ENCODE measurements at places on chromosomes 3 and 15.

- no peak for DNase-seq
Observed at GRCh38 chr3:30292192-30292893, 314.1 kb upstream of the TGFBR2 start.

GRCh38 chr3:138112362-138112761 lies 3.0 kb downstream of the DZIP1L start:
- DNase-seq: no peak

GRCh38 chr3:189222927-189223636 lies 51.3 kb downstream of the TPRG1 start:
- no peak for DNase-seq

- DNase-seq: no peak
Observed at GRCh38 chr3:154887869-154888268, 192.2 kb upstream of the MME start.

DNA sequence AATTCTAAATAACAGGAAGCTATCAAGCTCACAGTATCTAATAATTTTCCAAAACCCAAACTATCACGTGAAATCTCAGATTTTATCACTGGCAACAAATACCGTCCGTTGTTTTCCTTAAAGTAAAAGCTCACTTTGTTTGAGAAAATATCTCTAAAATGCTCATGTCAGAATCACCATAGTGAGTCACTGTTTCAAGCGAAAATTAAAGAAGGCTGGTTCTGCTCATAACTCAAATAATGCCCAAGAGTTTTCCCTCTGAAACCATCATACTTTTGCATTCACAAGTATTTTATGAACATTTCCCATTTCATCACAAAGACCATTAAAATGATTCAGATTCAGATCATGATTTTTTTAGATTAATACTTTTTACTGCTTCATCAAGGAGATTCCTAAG lies 50.6 kb downstream of the TBL1XR1 start:
- no peak for DNase-seq

DNA sequence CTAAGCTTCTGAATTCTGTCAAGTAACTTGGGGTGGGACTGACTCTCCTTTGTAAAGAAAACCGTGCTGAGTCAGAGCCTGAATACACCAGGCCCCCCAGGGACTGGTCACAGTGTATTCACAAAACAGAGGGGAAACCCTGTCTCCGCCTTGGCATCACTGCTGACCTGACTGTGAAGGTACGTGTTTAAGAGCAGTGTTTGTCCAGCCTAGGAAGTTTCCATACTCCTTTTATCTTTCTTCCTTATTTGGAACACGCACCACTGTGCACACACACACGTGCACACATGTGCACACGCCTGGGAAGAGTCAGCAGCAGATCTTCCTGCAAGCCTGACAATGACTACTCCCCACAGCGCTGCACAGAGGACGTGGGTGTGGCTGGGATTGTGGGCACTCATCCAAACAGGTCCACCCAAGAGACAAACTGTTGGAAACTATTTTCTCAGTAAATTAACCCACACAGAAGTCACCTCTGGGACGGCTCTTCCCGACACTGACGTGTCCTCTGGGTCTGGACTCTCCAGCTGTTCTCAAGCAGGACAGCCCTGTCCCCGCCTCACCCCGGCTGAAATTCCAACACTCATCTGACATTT lies 87.7 kb downstream of the ATP10A start:
- no peak for DNase-seq

- peak; percentile 4 for DNase-seq
Observed at GRCh38 chr3:107651782-107652181, 129.0 kb downstream of the BBX start.

DNA sequence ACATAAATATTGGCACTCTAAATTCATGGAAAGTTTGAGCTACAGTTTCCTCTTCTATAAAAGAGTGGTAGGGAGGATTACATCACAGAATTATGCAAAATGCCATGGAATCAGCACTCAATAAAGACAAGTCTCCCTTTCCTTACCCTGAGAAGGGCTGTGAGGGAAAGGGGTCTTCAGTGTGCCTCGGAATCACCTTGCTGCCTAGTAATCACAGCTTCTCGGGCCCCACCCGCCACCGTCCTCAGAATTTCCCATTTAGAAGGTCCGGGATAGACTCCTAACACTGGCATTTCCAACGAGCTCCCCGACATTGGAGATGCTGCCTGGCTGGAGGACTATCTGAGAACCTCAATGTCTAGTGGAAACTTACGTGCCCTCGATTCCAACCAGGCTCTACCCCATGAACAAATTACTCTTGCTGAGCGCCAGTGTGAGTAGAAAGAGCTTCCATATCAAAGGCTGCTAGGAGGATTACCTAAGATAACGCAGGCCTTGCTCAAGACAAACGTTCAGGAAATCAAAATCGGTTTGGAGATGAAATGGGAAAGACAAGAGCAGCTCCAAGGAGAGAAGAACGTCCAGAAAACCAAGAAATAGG lies 92.1 kb upstream of the CHD2 start:
- peak; percentile 85 for DNase-seq

- DNase-seq: no peak
Observed at GRCh38 chr3:158768881-158769543, 32.8 kb upstream of the MFSD1 start.

- DNase-seq: peak; percentile 68
Observed at GRCh38 chr3:132721479-132722164, 587 bp downstream of the NPHP3 start.

DNA sequence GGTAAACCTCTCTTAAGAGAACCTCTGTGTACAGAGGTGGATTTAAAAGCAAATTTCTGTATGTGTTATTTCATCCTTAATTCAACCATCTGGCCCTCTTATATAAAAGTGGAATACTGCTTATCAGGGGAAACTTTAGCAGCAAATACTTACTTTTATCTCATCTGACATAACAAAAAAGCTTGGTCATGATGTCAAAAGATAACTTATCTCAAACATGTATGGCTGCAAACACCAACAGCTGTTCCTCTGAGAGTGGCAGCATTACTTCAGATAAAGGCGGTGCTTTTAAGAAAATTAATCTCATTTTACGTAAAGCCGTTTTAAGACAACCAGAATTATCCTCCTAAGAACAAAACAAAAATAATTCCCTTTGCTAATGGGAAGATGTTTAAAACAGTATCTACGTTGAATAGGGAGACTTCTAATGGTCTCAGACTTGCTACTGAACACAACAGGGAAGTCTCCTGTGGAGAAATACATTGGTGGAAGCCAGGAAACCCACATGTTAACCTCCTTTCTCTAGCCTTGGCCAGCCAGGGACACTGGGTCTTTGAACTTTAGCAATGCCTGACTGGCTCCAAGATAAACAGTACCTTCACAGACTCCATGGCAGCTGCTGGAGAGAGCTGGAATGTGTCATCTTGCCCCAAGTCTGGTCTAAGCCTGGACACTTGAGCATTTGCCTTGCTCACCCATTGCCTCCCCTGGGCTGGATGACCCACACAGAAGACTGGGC lies 18.1 kb downstream of the ARRDC4 start:
- DNase-seq: no peak

GRCh38 chr3:150161011-150161410 lies 190.3 kb upstream of the PFN2 start:
- DNase-seq: peak; percentile 2

GRCh38 chr3:160448845-160449635 lies 546 bp downstream of the TRIM59 start:
- peak; percentile 36 for DNase-seq

DNA sequence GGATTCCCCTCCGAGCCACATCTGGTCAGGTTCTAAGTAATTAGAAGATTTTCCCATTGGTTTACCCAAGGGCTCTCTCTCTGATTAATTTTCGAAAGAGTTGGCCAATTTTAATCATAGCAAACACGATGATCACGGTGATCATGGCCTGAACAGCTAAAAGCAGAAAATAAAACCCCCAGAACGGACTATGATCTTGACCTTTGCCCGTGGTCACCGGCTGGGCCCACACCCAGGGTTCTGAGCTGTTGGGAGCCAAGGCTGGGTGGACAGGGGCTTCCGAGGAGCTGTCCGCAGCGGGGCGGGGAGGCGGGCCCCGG lies 2.6 kb downstream of the GP5 start:
- DNase-seq: no peak

GRCh38 chr3:129602309-129602708 lies 4.2 kb downstream of the PLXND1 start:
- DNase-seq: no peak

DNA sequence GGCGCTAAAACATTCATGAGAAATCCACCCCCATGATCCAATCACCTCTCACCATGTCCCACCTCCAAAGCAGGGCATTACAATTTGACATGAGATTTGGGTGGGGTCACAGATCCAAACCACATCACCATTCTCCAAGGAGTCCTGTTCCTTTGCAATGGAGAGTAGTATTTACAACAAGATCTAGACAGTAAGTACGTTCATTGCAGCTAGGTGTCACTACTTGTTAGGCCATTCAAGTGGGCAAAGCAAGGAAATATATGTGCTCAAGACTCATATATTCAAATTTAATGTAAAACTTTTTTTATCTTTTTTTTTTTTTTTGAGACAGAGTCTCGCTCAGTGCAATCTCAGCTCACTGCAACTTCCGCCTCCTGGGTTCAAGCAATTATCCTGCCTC lies 79.3 kb downstream of the AQP9 start:
- DNase-seq: no peak

DNA sequence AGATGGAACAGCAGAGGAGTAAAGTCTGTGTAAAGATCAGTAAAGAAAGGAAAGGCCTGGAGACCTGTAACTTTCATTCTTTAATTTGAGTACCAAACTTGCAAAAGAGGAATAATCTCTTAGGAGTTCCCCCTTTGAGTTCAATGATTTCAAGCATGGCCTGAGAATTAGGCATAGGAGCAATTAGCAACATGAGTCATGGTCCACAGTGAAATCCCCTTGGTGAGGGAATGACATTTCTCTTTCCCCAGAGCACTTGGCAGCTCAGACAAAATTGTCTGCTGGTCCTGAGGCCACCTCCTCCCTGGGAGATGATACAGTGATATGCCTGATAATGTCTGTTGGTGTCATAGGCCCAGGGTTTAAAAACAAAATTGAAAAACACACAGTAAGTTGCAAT lies 81.4 kb upstream of the CRBN start:
- DNase-seq: peak; percentile 74

DNA sequence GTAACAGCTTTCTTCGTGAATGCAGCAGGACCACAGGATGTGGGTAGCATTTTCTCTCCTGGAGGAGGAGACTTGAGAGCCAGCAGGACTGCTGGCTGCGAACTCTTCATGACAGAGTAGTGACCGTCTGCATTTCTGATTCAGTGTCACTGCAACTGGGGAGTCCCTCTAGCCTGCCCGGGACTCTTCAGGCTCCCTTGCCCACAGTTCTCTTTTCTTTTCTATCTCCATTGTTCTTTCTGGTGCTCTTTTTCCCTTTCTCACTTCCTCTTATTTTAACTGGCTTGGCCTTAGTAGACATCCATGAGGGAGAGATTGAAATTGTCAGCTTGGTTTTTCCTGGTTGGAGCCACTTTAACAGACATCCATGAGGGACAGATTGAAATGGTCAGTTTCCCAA lies 49.9 kb upstream of the P2RY1 start:
- no peak for DNase-seq

- no peak for DNase-seq
Observed at GRCh38 chr3:150421799-150422548, 13.9 kb downstream of the TSC22D2 start.

DNA sequence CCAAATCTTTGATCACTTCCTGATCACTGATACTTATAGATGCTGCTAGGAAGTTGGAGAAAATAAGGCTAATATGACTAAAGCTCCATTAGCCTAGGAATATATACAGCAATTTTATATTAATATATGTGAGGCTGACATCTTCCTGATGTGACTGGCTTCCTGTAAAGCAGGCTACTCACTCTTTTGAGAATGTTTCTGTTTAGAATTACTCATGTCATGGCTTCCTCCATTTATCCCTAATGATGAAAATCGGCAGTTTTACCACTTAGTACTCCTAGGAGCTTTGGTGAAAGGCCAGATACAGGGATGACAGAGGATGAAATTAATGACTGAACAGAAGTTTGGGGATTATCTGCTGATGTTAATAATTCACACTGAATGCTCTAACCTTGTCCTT lies 3.9 kb upstream of the MAP1A start:
- no peak for DNase-seq

DNA sequence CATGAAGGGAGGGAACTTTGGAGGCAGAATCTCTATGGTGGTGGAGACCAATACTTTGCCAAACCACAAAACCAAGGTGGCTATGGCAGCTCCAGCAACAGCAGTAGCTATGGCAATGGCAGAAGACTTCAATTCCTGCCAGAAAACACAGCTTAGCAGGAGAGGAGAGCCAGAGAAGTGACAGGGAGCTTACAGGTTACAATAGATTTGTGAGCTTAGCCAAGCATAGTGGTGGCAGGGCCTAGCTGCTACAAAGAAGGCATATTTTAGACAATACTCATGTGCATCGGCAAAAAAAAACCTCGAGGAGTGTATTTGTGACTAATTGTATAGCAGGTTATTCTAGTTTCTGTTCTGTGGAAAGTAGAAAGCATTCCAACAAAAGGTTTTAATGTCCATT lies 6.4 kb upstream of the CSTA start:
- no peak for DNase-seq

DNA sequence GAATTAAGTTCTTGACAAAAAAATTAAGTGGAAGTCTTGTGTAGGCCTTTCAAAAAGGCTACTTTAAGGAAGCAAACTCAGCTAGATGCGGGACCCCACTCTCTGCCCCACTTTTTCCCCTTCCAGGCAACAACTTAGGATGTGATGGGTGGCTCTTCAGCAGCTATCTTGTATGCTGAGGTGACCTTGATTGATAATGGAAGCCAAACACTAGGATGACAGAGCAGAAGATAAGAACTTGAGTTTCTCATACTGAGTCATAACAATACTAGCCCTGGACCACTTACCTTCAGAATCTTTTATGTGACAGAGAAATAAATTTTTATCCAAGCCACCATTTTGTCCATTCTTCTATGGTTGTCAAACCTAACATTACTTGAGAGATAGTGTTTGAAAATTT lies 16.1 kb downstream of the PDCD10 start:
- no peak for DNase-seq

DNA sequence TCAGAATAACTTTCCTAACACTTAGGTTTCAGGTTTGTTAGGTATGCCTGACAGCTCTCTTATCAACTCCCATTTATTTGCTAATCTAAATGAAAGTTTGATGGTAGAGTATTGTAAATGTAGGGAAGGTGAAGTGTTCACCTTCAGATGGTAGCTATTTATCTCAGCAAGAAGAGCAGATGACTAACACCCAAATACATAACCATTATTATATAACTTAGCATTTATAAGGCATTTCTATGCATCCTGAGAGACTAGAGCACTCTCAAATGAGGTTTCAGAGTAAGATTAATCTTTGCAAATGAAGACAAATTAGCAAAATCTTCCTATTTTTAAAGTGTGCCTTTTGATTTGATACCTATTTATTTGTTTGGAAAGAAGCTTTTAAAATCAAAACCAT lies 143.8 kb downstream of the IGF1R start:
- DNase-seq: no peak

DNA sequence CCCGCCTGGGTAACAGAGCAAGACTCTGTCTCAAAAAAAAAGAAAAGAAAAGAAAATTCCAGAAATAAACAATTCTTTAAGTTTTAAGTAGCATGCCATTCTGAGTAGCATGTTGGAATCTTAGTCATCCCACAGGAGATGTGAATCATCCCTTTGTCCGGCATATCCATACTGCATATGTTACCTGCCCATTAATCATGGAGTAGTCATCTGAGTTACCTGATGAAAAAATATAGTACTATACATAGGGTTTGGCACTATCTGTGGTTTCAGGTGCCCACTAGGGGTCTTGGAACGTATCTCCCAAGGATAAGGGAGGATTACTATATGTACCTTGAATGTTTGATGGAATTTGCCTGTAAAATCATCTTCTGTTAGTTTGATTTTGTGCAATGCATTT lies 6.3 kb upstream of the CCR4 start:
- no peak for DNase-seq

GRCh38 chr15:86799226-86799625 lies 719.6 kb downstream of the AGBL1 start:
- DNase-seq: no peak

- no peak for DNase-seq
Observed at GRCh38 chr3:180199417-180199995, 162.8 kb upstream of the PEX5L start.

Data from inflammatory macrophage treated with lipopolysaccharide for 4 hours (primary cell).